ENCODE measurements at places on chromosomes 4 and X.

- no peak for DNase-seq
These were observed 260.0 kb downstream of the PACRGL start for GRCh38 chr4:20960291-20960690.

- DNase-seq, result no peak
These were observed 171.4 kb downstream of the SH3KBP1 start for GRCh38 chrX:19715711-19716638.

GRCh38 chr4:110869114-110869513 is 246.2 kb upstream of the PITX2 start:
- DNase-seq, result no peak

GRCh38 chrX:101550362-101550750 is at the start of gene ARMCX1:
TSS of gene ARMCX1 (plus strand) at chrX:101550547. CDS start at chrX:101552931, 2,384 bp downstream.
- DNase-seq, result no peak

- DNase-seq, result no peak
These were observed 339 bp downstream of the CUL4B start for GRCh38 chrX:120560405-120560841.

All from stimulated activated CD4-positive, alpha-beta T cell treated with anti-CD3 and anti-CD28 coated beads, Interleukin-1b, Interleukin-23, amount 100 ng/mL, for 1 hour (primary cell).